Stimulated activated CD8-positive, alpha-beta memory T cell treated with anti-CD3 and anti-CD28 coated beads, Interleukin-7, amount 100 ng/mL, for 1 hour (primary cell): ENCODE measurements at places on chromosomes 5 and 9.

- no peak for DNase-seq
Measured at GRCh38 chr5:109880907-109881685, 191.4 kb downstream of the MAN2A1 start.

- DNase-seq: no peak
Measured at GRCh38 chr5:77513321-77513720, 21.2 kb upstream of the WDR41 start.

DNA sequence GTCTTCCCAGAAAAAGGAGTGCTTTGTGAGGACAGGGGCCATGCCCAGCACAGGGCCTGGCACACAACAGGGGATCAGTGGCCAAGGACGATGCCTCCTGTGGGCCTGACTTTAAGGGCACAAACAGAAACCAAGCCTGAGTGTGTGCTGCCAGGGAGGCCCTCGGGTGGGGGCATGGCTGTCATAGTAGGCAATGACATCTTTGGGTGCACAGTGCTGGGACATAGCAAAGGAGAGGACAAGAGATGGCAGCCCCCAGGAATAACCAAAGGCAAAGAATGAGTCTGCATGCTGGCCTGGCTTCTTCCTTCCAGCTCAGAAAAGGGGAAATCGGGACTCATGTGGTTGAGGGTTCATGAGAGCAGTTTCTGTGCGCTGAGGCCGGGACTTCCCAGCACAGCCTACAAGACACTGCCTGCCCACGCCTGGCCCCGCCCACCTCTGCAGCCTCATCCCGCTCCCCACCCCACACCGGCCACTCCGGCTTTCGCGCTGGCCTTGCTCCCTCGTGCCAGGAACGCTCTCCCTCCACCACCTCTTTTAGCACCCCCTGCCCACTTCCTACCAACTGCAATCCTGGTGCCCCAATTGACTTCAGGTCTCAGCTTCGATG is 13.8 kb upstream of the LHX2 start:
- DNase-seq: no peak

DNA sequence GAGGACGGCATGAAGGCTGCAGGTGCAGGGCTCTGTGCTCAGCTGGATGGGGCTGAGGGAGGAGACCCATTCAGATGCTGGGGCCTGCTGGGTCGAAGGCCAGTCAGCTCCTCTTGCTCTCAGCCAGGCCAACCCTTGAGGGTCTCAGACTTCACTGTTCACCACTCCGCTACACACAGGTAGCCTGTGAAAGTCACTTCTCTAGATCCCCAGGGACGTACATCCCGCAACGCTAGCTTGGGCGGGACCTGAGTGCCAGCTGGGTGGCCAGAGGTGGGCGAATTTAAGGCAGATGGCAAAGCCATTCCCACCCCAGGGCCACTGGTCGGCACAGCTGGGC is 42.2 kb upstream of the FCN1 start:
- DNase-seq: no peak

DNA sequence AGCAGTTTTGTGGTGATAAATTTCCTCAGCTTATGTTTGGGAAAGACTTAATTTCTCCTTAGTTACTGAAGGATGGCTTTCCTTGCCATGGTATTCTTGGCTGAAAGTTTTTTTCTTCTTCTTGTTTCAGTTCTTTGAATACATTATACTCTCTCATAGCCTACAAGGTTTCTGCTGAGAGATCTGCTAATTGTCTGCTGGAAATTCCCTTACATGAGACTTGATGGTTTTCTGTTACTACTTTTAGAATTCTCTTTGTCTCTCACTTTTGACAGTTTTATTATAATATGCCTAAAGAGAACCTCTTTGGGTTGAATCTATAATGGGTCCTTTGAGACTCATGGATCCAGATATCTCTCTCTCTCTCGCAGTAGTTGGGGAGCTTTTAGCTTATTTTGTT is 693.6 kb downstream of the PRELID2 start:
- DNase-seq: no peak

GRCh38 chr5:164002214-164002613 is 496.8 kb downstream of the MAT2B start:
- DNase-seq: no peak

GRCh38 chr9:116383133-116383532 is 229.5 kb downstream of the PAPPA start:
- DNase-seq: no peak

DNA sequence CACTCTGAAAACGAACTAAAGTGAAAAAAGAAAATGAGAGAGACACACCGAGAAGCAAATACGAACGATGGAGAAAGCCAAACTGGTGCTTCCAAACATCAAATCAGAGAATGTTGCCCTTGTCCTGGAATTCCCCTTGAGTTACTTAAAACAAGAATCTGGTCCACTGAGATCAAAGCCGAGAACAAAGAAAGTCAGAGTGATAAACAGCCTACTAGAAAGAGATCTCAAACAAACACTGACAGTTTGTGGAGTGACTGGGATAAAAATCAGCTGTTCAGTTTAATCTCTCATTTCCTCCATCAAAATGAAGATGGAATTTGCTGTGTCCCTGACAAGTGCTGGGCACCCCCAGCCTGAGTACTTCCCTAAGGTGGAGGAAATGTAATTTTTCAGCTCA is 582.6 kb downstream of the NR2F1-AS1 start:
- DNase-seq: no peak

DNA sequence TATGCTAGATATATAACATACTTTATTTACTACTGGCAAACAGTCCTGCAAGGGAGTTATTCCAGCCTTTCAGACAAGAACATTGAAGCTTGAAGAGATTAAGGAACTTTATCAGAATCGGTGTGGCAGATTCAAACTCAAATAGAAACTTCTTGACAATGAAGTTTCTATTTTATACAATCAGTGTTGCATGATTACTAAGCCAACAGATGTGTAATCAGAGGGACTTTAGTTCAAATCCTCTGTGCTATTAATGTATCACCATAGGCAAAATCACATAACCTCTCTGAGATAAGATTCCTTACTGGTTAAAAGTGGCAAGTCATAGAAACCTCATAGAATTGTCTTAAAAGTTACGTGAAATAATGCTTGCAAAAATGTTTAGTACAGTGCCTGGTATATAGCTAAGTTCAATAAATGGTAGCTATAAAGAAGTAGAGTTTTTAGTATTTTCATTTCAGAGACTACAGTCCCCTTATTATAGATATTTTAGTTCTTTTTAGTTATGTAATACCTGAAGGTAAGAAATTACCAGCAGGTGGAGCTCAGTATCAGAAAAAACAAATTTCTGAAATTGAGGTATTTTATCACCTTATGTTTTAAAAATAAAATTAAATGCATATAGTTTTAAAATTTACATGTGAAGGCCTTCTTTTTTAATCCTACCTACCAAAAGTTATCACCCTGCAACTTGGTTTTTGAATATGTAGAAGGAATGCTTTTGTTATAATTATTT is 172.1 kb downstream of the FER start:
- DNase-seq: no peak

GRCh38 chr5:58094031-58094430 is 365.9 kb downstream of the PLK2 start:
- DNase-seq: no peak

DNA sequence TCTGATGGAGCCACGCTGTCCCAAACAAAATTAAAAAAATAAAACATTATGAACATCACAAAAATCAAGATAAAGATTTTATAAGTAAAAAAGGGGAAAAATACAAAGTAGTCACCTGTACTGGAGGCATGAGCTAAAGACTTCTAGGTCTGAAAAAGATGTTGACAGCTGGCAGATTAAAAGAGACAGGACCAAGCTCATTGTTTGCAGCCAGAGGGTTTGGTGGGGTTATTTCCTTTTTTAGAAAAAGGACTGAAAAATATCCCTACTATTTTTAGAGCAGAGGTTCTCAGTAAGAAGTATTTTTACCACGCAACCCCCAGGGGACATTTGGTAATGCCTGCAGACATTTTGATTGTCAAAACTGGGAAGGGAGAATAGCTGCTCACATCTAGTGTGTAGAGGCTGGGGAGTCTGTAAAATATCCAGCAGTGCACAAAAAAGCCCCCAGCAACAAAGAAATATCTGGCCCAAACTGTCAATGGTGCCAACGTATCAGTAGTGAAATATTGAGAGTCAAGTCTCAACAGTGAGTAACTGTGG is 353.4 kb downstream of the TLE1 start:
- DNase-seq: no peak

- no peak for DNase-seq
Measured at GRCh38 chr5:58761407-58761806, 178.5 kb downstream of the RAB3C start.

GRCh38 chr5:71907608-71908145 is 188.6 kb downstream of the CARTPT start:
- no peak for DNase-seq

GRCh38 chr5:68950125-68950524 is 143.7 kb upstream of the SLC30A5 start:
- no peak for DNase-seq

- no peak for DNase-seq
Measured at GRCh38 chr9:18071651-18072060, 402.3 kb upstream of the ADAMTSL1 start.

- DNase-seq: no peak
Measured at GRCh38 chr9:88044200-88044599, 69.9 kb upstream of the CDK20 start.

DNA sequence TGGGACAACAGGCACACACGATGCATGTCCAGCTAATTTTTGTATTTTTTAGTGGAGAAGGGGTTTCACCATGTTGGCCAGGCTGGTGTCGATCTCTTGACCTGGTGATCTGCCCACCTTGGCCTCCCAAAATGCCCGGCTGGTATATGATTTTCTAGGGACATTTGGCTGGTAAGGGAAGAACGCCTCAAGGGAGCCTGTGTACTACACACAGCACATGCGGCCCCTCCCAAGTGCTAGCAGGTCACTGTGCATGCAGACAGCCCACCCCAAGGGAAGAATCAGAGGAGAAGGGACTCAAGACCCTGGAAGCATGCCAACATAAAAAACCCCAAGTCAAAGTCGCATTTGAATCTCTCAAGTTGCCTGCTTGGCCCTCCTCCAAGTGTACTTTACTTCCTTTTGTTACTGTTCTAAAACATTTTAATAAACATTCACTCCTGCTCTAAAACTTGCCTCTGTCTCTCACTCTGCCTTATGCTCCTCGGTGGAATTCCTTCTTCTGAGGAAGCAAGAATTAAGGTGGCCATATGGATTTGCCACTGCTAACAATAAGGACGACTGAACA is 24.3 kb upstream of the OTULINL start:
- no peak for DNase-seq

DNA sequence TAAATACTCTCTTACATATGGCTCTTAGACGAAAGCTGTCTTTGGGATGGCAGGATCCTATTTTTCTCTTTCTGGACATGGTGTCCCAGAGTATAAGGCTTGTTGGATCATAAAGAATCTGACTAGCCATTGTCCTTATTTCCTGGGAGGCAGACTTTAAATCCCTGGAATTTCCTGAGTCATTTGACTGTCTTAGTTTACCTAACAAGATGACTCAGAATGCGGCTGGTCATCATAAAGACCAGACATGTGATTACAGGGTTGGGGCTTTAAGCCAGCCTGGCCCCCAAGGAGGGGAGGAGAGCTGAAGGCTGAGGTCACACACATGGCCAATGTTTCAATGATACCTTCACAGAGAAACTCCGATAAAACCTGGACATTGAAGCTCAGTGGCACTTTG is 37.2 kb downstream of the FAM240B start:
- no peak for DNase-seq

- no peak for DNase-seq
Measured at GRCh38 chr5:10655161-10655971, 91.5 kb downstream of the ANKRD33B start.

- DNase-seq: no peak
Measured at GRCh38 chr9:130156672-130157071, 15.5 kb upstream of the NCS1 start.
